Heart right ventricle (tissue), 16 donors: ENCODE measurements at places on chromosomes 12 and 14. TPM values are rescaled to one million over a fixed set of nuclear protein-coding genes. Genes with fewer than 3 reads are reported as not detected.

- H3K4me3 ChIP-seq: no peak overlapping the region
- DNase-seq: no peak
- no peak overlapping the region for H3K27ac ChIP-seq
These were observed 22.0 kb upstream of the MGST1 start for GRCh38 chr12:16325426-16325825.

- no peaks in the 10 kb centered on the region for H3K36me3 ChIP-seq
- H3K27ac ChIP-seq: no peak overlapping the region
- DNase-seq: no peak
- no peaks in the 10 kb centered on the region for H3K27me3 ChIP-seq
These were observed 54.9 kb downstream of the SRGAP1 start for GRCh38 chr12:63899396-63899795.

GRCh38 chr12:114508529-114509129, 102.7 kb upstream of the TBX5 start:
- no peak overlapping the region for H3K27ac ChIP-seq
- no peak overlapping the region for H3K4me3 ChIP-seq
- peak; percentile 66 for DNase-seq
- no peaks in the 10 kb centered on the region for H3K36me3 ChIP-seq
- H3K27me3 ChIP-seq: no peaks in the 10 kb centered on the region

DNA sequence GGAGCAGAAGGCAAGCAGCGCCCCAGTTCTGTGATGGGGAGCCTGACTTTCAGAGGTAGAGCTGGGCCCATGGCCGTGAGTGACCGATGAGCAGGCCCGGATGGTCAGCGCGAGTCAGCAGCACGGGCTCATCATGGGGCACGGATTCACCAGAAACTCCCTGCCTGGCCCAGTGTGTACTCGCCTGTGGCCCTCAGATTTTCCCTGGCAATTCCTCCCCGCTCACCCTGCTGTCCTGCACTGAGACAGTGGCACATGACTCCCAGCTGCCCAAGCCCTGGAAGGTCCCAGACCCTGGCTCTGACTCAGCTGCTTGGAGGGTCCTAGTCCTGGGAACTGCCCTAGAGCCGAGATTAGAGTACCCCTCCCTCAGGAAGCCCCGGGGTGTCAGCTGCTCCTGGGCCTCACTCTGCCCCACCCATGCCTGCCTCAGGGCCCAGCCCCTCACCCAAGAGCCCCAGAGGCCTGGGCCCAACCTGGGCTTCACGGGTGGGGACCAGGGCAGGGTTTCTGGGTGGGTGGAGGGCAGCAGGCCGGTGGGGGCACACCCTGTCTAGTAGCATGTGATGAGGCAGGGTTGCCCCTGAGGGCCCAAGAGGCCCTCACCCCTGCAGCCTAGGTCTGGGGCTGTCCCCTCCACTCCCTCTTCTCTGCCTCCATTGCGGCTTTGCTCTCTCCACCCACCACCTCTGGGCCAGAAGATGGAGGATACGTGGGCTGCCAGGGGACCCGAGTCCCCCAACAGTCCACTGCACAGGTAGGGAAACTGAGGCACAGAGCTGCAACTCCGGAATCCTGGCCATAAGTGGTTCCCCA, 8.4 kb downstream of the TRMT61A start:
- DNase-seq: no peak
- no peaks in the 10 kb centered on the region for H3K27me3 ChIP-seq
- H3K36me3 ChIP-seq: no peaks in the 10 kb centered on the region

DNA sequence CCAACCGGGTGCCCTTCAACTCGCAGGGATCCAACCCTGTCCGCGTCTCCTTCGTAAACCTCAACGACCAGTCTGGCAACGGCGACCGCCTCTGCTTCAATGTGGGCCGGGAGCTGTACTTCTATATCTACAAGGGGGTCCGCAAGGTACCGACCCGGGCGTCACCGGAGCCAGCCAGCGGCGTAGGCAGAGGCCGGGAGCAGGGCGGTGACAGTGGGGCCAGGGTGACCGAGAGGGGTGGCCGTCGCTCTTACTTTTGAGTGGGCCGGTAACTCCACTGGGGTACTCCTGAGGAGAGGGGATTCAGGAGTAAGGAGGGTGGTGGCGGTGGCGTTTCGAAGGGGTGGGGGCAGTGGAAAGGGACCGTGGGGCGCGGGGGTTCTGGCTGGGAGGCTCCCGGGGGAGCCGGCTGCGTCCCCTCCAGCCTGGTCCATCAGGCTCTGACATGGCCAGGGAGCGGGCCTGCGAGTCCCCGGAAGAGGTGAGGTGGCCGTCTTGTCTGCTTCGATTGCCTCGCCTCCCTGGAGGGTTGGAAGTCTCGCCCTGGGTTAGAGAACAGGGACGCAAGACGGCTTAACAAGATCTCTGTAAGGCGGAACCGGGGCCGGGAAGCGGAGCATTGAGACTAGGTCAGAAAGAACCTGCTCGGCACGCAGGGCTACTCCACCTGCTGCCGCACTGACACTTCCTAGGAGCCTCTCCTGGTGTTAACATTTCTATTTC, 491 bp downstream of the WDR20 start:
- H3K4me3 ChIP-seq: peak overlapping the region; percentile 95
- no peaks in the 10 kb centered on the region for H3K36me3 ChIP-seq
- DNase-seq: no peak

GRCh38 chr12:69998922-69999321, 173.9 kb downstream of the MYRFL start:
- no peak for DNase-seq
- H3K4me3 ChIP-seq: no peak overlapping the region
- H3K36me3 ChIP-seq: no peaks in the 10 kb centered on the region
- no peak overlapping the region for H3K27ac ChIP-seq
- H3K27me3 ChIP-seq: no peaks in the 10 kb centered on the region

- H3K27ac ChIP-seq: peak overlapping the region; percentile 90
- peak overlapping the region; percentile 75 for H3K4me3 ChIP-seq
- H3K36me3 ChIP-seq: peaks cover 9% of the 10 kb centered on the region
- DNase-seq: peak; percentile 37
These were observed 1.2 kb downstream of the NTN4 start for GRCh38 chr12:95789126-95790032.

- no peaks in the 10 kb centered on the region for H3K27me3 ChIP-seq
- H3K4me3 ChIP-seq: no peak overlapping the region
- peaks cover 99% of the 10 kb centered on the region for H3K4me1 ChIP-seq
- peak overlapping the region; percentile 22 for H3K27ac ChIP-seq
- H3K36me3 ChIP-seq: no peaks in the 10 kb centered on the region
These were observed 55.4 kb downstream of the SUSD6 start for GRCh38 chr14:69666690-69667211.

- peaks cover 12% of the 10 kb centered on the region for H3K36me3 ChIP-seq
- H3K27me3 ChIP-seq: no peaks in the 10 kb centered on the region
- H3K4me1 ChIP-seq: peaks cover 30% of the 10 kb centered on the region
- no peak overlapping the region for H3K4me3 ChIP-seq
- DNase-seq: no peak
- H3K27ac ChIP-seq: no peak overlapping the region
These were observed 107.0 kb downstream of the PAPLN start for GRCh38 chr14:73344319-73344718.

The GON7 gene
- total RNA-seq: 11.8 TPM

The MMP19 gene
- total RNA-seq: 0.72 TPM

- H3K27me3 ChIP-seq: no peaks in the 10 kb centered on the region
- no peak overlapping the region for H3K27ac ChIP-seq
- H3K4me1 ChIP-seq: peaks cover 18% of the 10 kb centered on the region
- no peak overlapping the region for H3K4me3 ChIP-seq
These were observed 26.0 kb downstream of the MAPK1IP1L start for GRCh38 chr14:55077170-55078151.

- no peaks in the 10 kb centered on the region for H3K36me3 ChIP-seq
- H3K4me1 ChIP-seq: no peaks in the 10 kb centered on the region
- H3K27ac ChIP-seq: no peak overlapping the region
- no peaks in the 10 kb centered on the region for H3K27me3 ChIP-seq
These were observed 17.1 kb downstream of the ANO2 start for GRCh38 chr12:5927732-5928516.

DNA sequence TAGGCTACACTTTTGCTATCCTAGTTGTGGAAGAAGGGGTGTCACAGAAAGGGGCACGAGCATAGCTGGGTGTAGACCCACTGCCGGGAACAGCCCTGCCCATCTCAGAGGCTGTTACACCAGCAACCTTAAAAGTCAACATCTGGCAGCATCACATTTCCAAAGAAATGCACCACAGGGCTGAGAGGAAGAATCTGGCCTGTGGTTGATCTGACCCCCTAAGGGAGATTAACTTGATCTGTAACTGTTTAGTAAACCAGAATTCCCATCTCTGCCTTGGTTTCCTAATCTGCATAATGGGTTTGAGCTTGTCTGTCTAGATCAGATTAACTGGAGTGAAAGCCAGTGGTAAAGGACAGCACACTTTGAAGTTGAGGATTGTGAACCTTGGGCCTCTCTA, 1.3 kb downstream of the LRP1-AS start:
- H3K27me3 ChIP-seq: no peaks in the 10 kb centered on the region
- no peak for DNase-seq
- H3K4me1 ChIP-seq: peaks cover 78% of the 10 kb centered on the region
- H3K36me3 ChIP-seq: no peaks in the 10 kb centered on the region
- H3K27ac ChIP-seq: peak overlapping the region; percentile 85
- H3K4me3 ChIP-seq: no peak overlapping the region
